Activated CD8-positive, alpha-beta memory T cell treated with anti-CD3 and anti-CD28 coated beads for 1 hour (primary cell): ENCODE measurements at places on chromosomes 4 and X.
A peak's percentile ranks its signal among the peaks of the same experiment; 100 is the strongest.

GRCh38 chr4:108355902-108356535 is 187.3 kb upstream of the LEF1 start:
- DNase-seq, result no peak

GRCh38 chr4:170741856-170742255 is 652.1 kb upstream of the AADAT start:
- no peak for DNase-seq

DNA sequence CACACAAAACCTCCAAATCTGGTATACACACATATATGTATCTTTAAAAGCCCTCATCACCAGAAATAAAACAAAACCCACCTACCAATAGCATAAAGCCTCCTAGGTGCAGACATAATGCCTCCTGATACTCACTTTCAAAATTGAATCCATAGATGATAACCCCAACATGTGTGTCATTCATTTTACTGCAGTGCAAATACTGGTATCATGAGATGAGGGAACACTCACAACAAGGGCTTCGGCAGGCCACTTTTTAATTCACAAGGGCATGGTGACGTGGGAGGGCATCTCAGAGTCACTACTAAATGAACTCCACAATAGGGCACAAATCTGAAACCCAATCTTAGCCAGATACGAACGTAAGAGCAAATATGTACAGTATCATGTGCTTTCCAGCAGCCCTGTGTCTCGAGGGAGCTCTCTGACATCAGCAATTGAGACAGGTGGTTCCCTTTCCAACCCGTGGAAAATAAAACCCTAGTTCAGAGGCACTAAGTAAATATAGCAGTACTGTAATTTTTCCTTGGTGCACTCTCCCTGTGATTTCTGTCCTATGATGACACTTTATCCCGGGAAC is 14.1 kb upstream of the PPARGC1A start:
- DNase-seq, result no peak

GRCh38 chr4:152554742-152555141 is 18.9 kb upstream of the FBXW7 start:
- no peak for DNase-seq

GRCh38 chr4:129239088-129239487 is 143.1 kb downstream of the C4orf33 start:
- DNase-seq, result no peak

GRCh38 chr4:153934688-153935017 is 145.8 kb upstream of the SFRP2 start:
- no peak for DNase-seq

- no peak for DNase-seq
Observed at GRCh38 chr4:100075056-100075455, 115.2 kb downstream of the DDIT4L start.

DNA sequence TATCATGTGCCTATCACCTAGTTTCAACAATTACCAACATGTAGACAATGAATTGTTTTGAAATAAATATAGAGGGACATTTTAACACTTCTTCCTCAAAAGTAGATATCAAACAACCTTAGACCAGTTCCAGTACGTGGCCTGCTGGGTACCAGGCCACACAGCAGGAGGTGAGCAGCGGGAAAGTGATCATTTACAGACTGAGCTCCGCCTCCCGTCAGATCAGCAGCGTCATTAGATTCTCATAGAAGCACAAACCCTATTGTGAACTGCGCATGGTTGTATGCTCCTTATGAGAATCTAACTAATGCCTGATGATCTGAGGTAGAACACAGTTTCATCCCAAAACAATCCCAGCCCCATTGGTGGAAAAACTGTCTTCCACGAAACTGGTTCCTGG is 6.5 kb downstream of the BBS7 start:
- DNase-seq, result no peak

GRCh38 chrX:30971774-30972603 is 82.9 kb upstream of the TAB3 start:
- no peak for DNase-seq

DNA sequence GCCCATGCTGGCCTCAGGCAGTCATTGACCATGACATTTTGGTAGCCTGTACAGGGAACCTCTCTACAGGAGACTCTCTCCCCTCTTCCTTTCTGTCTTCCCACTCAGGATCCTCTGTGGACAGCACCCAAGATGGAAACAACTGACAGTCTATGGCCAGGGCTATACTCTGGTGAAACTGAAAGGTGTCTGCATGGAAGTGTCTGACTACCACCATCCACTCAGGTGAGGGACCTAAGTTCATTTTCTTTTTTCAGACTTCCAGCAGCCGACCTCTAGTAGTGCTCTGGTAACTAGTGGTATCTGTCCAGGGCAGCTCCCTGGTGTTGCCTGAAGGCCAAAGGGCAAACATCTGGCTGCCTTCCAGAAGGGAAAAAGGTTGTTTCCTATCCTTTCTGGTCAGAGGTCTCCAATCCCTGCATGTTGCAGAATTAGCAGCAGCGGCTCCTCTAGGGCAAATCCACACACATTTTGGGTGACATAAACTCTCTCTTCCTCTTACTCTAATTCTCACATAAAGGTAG is 804.5 kb downstream of the C4orf33 start:
- DNase-seq, result no peak

- DNase-seq, result no peak
Observed at GRCh38 chr4:10773010-10773409, 88.4 kb upstream of the CLNK start.

DNA sequence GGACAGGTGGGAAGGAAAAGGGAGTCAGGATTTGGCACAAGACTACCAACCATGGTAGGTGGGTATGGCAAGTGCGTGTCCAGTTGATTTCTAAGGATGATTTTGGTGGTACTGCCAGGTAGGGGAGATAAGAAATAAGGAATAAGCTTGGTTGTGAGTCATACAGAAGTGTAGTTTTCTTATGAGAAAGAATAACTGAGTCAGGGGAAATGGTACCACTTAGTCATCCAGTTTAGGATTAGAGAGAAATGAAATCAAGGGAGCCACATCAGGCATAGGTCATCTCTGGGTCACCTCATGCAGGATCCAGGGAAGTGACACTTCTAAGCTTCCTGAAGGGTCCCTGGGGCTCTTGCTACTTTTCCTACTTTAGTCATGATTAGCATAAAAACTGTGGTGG is 107.1 kb upstream of the C1GALT1C1 start:
- no peak for DNase-seq

- DNase-seq, result no peak
Observed at GRCh38 chrX:16113978-16114565, 9.3 kb upstream of the GRPR start.

DNA sequence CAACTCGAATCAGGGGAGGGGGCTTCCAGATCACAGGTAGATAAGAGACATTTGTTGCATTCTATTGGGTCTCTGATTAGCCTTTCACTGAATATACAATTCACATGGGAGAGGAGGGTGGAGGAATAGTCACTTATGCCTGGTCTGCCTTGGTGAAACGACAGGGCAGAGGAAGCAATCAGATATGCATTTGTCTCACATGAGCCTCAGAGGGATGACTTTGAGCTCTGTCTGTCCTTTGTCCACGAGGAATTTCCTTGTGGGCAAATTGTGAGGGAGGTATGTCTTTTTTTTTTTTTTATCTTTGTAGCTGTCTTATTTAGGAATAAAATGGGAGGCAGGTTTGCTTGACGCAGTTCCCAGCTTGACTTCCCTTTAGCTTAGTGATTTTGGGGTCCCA is 28.5 kb upstream of the TMSB4X start:
- no peak for DNase-seq

DNA sequence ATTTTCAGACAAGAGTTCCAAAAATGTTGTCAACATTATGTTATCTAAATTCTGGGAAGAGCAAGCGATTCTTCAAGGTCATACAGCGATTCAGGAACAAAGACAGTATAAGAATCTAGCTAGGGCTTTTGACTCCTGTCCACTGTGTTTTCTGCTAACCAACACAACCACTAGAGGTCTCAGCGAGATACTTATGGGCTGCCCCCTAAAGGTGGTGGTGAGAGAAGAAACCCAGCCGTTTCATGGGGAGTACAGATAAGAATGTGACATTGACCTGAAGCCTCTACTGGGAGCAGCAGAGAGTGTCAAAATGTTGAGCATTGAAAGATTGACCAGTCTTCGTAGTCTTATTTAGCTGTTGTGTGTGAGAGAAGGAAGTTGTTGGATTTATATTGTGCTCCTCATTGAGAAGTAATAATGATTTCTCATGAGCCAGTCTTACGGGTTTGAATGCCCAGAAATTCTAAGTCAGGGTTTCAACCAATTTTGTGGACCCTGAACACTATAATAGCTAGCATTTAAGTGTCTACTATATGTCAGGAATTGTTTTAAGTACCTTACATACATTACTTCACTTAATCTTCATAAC is 168.3 kb downstream of the SPRY1 start:
- DNase-seq, result peak; percentile 15

GRCh38 chrX:47093248-47093647 is 15.0 kb downstream of the RGN start:
- DNase-seq, result no peak

DNA sequence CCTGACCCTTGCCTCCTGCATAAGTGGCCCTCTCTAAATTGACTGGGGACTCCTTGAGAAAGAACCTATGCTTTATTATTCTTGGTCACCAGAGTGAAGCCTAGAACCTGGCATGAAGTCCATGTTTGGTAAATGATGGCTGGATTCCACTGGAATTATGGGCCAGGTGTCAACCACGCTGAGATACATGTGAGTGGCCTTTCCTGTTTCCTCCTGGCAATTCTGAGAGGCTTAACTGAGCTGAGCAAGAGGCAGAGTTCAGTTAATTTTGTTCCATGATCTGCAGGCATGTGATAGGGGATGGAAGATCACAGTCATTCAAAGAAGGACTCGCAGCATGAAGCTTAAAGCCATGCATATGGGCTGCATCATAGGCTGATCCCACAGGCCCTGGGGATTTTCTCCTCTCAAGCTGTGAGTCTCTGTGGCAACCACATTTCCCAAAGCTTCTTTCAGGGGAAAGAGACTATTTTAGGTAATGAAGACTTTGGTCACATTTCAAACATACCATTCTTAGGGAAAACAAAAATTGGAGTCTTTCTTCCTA is 69.4 kb upstream of the CLNK start:
- DNase-seq, result no peak

DNA sequence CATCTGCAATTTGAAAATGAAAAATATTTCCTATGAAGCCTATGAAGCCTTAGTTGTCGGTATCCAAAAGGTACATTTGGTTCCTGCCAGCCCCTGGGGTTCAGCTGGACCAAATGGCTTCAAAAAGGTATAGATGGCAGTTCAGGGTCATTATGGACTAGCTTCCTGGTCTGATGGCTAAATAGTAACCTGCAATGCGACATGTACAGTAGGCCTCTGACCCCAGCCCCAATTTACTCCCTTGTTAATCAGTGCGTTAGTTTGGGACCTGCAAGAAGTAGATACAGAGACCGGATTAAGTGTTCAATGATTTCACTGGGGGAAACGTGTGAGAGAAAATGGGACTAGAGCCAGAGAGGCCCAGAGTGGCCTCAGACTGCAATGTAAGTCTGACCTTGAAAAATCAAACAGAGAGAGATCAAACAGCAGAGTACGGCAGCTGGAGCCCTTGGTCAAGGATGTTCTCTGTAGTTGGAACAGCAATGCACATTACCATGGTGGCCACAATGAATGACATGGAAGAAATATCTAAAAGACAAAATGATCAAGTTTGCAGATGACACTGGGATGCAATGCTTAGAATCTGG is 115.0 kb upstream of the MBNL3 start:
- DNase-seq, result no peak

GRCh38 chr4:105605493-105605892 is 53.1 kb downstream of the ARHGEF38 start:
- DNase-seq, result no peak

- DNase-seq, result no peak
Observed at GRCh38 chr4:157803845-157804521, 368.8 kb downstream of the GASK1B start.

- DNase-seq, result no peak
Observed at GRCh38 chrX:144946666-144947065, 300.6 kb upstream of the SPANXN1 start.

- no peak for DNase-seq
Observed at GRCh38 chr4:38176165-38176564, 216.0 kb downstream of the PTTG2 start.

DNA sequence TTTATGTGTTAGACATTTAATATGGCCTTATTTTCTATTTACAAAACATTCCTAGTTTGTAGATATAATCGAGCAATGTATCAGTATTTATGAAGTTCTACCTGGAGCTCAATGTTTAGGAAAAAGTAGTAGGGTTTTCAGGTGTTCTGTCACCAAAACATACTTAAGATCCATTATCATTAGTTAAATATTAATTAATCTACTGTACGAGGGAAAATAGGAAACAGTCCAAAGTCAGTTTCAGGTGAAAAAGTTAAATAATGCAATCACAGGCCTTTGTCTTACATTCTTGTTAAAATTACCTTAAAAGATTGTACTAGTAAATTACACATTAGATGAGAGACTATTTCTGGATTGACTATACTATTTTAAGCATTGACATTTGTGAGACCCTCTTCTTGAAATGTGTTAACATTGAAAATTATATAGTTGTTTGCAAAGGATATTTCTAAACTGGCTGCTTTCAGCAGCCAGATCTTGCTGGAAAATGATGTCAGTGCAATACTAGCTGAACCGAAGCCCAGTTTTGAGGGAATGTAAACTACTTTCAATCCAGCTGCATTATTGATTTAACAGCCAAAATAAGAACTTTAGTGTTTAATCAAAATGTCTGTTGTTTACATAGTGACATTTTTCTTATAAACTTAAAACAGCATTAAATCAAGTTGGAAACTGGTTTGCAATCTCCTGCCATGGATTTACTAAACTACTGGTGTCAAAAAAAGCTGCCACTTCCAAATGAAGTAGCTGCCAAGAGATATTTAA is 19.3 kb downstream of the GUCY1B1 start:
- no peak for DNase-seq

- DNase-seq, result no peak
Observed at GRCh38 chrX:100512471-100512870, 72.3 kb upstream of the TNMD start.

- no peak for DNase-seq
Observed at GRCh38 chrX:153646620-153647373, at the start of gene DUSP9. Gene DUSP9 (plus strand): TSS chrX:153647203. CDS start chrX:153647954, 751 bp downstream.

- DNase-seq, result no peak
Observed at GRCh38 chr4:87553182-87553581, 24.0 kb upstream of the SPARCL1 start.

DNA sequence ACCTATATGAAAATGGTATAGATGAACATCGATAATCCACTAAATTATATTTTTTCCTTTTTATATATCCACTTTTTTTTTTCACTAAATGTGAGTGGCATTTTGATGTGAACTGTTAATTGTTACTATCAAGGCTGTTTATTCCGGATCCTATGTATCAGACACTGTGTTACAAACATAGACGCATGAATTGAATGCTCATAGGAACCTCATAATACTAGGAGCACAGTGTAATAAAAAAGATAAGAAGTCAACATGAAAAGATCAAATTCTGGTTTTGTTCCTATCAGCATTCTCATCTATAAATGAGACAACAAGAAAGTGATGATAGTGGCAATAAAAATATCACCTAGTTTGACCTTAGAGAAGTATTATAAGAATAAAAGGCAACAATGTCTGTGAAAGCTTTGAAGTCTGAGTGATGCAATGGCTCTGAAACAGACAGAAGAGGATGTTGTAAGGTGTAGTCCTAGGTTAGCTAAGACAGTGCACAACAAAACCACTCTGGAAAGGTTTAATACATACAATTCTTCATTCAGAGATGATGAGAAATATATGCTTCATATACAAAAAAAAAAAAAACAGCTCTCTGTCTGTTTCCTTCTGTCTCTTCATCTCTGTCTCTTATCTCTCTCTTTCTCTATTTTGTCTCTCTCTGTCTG is 148.6 kb upstream of the NLGN4X start:
- no peak for DNase-seq

GRCh38 chr4:152032722-152033131 is 271.9 kb upstream of the GATB start:
- DNase-seq, result no peak
